Calu3 (cell line): ENCODE measurements at places on chromosomes 13 and 19.

DNA sequence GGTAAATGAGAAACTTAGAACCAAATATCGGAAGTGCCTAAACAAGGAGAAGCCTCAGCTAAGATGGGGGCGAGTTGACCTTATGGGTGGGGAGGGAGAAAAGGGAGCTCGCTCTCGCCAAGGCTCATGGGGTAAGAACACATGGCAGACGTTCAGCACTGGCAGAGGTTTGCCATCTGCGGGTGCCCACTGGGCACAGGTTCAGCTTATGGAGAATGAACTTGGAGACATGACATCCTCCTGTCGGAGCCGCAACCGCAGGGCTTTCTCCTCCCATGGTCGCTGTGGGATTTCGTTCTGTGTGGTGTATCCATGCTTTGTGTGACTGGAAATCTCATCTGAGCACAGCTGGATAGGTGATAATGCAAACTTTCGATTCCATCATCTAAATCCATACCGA, 36.1 kb upstream of the PEPD start:
- no peak for DNase-seq

- DNase-seq = peak; percentile 99
Observed at GRCh38 chr19:50329146-50329925, at the start of gene KCNC3. Gene KCNC3, minus strand, starts transcription at chr19:50329377. Its CDS starts 295 bp downstream, at chr19:50329082.

DNA sequence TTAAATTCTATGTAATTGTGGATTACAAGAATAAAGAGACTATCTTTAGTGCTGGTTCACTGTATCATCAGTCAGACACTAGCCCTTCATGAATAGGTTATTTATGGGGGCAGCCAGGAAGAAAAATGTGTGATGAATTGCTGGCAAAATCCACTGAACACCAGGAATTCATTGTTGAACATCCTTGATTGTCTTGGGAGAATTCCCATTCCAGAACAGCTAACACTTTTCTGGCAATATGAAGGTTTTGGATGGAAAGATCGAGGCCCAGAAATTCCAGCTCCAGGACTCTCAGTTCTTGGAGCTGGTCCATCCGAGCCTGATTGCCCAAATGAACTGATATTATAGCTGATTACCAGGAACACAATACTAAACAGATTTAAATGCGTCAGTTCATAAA, 11.5 kb upstream of the SPART start:
- no peak for DNase-seq

DNA sequence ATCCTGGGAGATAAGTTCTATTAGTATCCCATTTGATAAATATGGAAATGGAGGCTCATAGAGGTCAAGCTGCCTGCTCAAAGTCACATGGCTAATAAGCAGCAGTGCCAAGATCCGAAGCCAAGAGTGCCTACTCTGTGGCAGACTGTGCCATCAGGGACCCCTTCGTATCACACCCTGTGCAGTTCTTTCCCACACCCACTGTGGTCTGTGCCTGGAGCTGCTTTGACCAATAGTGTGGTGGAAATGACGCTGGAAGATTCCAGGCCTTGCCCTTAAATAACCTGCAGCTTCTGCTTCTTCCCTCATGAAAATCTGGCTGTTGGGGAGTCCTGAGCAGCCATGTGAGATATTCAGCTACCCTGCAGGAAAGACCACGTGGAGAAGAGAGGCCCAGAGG, 10.1 kb downstream of the OPA3 start:
- no peak for DNase-seq

DNA sequence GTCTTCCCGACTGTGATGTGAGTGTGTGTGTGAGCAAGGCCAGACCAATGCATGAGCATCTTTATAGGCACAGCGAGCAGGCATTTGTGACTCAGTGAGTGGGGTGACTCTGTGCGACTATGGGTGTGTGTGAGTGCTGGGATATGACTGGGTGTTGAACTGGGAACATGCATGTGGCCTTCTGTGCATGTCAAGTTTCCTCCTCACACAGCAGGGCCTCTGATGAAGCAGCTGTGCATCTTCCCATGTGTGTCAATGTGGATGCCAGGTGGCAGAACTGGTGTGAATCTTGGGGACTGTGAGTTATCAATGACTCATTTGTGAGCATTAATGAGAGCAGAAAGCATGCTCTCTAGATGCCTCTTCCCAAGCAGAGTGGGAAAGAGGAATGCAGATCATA, 12.1 kb upstream of the LGALS14 start:
- no peak for DNase-seq
